ENCODE measurements at places on chromosomes 7 and 10. TPM values are rescaled to one million over a fixed set of nuclear protein-coding genes. Genes with fewer than 3 reads are reported as not detected.

- DNase-seq, result no peak
Measured at GRCh38 chr7:94395141-94396036, 694 bp downstream of the COL1A2 start.

DNA sequence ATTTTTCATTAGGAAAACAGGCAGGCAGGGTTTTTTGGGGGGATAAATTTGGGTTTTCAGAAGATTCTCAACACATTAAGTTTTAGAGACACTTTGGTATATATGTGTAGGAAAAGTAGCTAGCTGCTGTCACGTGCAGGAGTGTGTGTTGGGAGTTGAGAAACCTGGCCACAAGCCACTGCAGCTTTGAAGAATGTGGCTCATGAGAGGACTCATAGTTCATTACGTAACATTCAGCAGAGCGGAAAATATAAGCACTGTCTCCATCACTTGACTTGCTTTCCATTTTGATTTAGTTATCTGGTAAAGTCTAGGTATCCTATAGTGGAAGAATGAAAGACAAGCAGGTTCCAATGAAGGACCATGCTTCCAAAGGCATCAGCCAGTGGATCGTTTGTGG, 31.2 kb downstream of the SMNDC1 start:
- peak; percentile 71 for DNase-seq

Gene DMBT1
- total RNA-seq, result 0.10 TPM

GRCh38 chr10:58220769-58221451, 46.8 kb downstream of the IPMK start:
- no peak for DNase-seq

DNA sequence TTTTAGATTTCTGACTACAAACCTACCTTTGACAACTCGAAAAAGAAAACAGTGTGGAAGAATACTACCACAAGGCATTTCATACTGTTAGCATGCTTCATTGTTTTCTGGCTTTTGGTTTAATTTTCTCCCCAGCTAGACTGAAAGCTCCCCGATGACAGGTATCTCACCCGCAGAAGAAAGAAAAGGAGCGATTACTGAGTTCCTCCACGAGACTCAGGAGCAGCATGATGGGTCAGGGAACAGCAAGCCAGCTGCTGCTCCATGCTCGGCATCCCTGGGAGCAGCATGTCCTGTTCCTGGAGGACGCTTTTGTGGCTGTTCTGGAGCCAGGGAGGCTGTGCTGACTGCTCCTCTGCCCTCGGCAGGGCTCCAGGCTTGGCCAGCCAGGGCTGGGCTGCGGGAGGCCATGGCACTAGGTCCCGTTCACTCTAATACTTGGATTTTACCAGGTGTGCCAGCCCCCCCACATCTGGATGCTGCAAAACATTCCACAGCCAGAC, 133.4 kb downstream of the PRKAG2 start:
- DNase-seq, result no peak

Gene BICC1
- 46.8 TPM for total RNA-seq

- DNase-seq, result peak; percentile 47
Measured at GRCh38 chr7:85820702-85821443, 634.0 kb upstream of the SEMA3D start.

DNA sequence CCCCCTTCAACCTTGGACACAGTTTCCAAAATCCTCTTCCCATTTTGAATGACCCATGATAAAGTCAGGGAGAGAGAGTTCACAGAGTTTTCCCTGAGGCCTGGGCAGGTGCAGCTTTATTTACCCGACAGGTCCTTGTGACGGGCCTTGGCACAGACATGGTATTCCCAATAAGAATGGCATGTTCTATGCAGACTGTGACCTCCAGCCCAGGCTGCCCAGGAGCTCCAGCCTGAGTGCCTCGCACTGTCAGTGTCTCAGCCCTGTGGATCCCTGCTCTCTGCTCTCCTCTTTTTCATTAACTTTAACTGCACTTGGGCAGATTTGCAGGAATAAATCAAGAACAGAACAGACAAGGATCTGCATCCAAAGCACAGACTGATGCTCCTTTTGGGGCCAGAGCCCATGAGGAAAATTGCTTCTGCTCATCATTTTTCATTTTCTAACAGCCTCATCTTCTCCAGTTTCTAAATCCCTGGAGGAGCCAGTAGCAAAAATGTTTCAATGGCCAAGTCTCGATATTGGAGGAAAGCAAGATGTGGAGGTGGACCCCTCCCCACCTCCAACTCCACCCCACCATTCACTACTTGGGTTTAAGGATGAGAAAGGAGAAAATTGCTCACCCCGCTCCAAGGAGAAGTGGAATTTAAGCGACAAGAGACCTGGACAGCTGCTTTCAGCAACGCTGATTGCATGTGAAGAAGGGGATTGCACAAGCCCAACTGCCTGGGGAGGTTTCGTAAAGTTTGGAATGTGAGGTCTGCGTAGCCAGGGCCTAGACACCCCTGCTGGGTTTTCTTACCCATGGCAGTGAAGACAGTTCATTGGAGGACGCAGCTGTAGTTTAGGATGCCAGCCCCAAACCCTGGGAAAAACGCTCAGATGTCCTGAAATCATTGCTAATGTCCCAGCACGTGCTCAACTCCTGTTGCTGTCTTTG, 225.9 kb downstream of the WDR11 start:
- no peak for DNase-seq

Gene KCP
- 2.1 TPM for total RNA-seq

Gene MLXIPL
- total RNA-seq, result 2.0 TPM

GRCh38 chr7:88688222-88688621, 71.3 kb upstream of the ZNF804B start:
- no peak for DNase-seq

DNA sequence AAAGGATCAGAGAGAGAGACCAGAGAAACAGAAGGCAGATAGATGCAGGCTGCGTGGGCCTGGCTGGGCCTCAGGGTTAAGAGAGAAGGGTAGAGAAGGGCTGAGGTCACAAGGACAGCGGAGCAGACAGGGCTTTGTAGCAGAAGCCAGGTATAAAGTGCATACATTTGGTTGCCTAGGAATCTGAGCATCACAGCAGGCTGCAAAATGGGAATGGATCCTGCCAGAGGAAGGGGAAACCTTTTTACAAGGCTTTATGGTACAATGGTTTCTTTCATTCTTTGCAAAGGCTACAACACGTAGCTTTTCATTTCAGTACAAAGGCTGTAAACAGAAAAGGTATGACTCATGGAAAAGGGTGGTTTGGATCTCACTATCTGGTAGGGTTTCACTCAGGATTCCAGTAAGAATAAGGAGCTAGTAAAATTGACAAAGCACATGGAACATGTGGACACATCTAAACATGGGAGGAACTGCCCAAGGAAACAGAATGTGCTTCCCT, 275.1 kb downstream of the DOCK4 start:
- no peak for DNase-seq

Gene TLL2
- total RNA-seq, result 0.36 TPM

DNA sequence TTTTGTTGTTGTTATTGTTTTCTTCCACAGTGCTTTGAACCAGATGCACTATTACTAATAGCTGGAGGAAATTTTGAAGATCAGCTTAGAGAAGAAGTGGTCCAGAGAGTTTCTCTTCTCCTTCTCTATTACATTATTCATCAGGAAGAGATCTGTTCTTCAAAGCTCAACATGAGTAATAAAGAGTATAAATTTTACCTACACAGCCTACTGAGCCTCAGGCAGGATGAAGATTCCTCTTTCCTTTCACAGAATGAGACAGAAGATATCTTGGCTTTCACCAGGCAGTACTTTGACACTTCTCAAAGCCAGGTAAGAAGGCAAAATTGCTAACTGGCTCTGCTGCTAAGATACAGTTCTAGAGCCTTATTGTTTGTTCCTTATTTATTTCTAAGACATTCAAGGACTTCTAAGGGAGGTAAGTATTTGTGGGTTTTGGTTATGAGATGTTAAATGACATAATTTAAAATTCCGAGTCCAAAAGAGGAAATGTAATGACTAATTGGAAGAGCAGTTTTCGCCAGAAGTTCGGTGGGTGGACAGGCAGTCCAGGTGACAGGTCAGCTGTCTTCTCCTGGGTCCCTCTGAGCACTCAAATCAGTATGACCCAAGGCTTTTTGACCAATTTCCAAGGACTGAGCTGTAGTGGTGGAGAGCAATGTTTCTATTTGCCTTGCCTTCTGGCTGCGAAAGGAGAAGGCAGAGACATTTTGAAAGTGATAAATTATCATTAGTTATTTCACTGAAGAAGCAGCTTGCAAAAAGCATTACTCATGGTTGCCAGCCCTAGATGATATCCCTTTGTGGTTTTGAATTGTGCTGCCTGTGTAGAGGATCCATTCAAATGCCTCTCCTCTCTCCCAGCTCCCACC, 10.1 kb downstream of the SLC39A12 start:
- no peak for DNase-seq

- no peak for DNase-seq
Measured at GRCh38 chr10:64265961-64266360, 744.8 kb downstream of the REEP3 start.

Gene PILRB
- 30.7 TPM for total RNA-seq

DNA sequence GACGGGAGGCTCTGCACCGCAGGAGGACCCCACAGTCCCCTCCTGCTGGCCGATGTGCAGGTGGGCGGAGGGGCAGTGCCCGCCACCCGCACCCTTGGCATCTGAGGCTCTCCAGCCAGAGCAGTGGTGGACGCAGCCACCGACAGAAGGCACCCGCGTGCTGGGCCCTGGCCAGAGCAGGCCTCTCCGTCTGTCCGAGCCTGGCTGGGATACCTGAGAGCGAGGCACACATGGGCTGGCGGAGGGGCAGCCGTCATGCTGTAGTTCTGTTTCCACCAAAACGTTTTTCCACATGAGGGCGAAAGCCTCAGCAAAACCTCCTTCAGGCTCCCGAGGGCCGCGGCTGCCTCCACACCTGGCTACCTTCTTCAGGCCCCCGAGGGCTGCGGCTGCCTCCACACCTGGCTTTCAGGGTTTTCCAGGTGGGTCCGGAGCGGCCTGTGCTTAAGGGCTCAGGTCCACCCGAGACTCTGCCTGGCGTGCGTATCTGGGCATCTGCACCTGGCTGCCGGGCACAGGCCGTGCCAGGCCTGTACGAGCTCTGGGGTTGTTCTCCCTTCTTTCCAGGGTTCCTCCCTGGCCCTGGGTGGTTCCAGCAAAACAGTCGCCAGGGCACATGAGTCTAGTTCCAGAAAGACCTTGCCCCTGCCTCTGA, 115.5 kb downstream of the INPP5A start:
- peak; percentile 58 for DNase-seq

DNA sequence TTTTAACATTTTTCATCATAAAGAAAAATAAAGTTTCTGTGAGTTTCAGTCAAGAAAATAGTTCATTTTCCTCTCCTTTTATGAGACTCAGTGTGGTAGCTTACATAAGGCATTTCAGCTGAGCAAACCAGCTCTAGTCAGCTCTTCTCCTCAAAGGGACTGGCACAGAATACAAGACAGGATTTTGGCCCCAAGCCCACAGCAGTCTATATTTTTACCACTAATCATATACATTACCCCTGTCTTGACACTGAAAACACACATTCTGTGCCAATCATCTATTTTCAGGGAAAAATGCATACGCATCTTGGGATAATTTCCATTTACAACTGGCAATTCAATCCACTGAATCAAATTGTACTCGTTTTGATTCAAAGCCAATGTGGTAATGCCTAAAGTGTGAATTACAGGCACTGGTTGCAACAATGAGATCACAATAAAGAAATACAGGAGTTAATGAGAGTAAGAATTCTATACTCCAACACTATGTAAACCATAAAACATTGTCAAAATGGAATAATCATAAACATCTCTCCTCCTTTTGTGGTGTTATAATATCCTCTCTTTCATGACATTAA, 186.4 kb downstream of the CACNA2D1 start:
- no peak for DNase-seq

Gene FGF8
- not detected for total RNA-seq

DNA sequence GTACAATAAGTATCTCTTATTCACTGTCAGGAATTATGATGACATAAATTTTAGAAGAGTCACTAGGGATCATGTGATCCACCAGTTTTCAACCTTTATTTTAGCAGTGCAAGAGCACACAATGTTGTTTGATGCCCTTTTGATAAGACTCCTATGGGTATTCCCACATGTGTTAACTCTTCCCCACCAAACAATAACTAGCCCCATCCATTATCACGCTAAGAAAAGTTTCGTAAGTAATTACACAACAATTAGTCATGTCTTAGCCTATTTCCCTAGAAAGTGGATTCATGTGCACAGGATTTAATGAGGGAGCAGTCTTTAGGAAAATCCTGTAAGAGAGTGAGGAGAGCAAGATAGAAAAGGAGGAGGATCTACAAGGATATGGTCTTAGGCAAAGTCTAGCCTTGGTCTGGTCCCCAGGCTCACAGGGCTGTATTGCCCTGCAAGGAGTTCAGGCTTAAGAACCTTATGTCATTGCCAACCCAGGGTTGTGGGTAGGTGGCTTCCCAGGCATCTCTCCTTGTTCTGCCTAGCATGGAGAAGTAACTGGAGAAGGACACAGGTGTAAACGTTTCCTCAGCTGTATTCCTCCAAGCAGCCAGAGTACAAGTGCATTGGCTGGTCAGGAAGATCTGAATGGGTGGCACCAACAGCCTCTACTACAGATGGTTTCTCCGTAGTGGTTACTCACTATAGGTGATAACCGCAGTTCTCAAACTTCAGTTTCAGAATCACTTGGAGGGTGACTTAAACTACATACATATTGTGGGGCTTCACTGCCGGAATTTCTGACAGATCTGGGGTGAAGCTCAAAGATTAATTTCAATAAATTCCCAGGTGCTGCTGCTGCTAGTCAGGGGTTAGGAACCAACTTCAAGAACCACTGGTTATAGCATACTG, 574.5 kb downstream of the SUGCT start:
- no peak for DNase-seq

DNA sequence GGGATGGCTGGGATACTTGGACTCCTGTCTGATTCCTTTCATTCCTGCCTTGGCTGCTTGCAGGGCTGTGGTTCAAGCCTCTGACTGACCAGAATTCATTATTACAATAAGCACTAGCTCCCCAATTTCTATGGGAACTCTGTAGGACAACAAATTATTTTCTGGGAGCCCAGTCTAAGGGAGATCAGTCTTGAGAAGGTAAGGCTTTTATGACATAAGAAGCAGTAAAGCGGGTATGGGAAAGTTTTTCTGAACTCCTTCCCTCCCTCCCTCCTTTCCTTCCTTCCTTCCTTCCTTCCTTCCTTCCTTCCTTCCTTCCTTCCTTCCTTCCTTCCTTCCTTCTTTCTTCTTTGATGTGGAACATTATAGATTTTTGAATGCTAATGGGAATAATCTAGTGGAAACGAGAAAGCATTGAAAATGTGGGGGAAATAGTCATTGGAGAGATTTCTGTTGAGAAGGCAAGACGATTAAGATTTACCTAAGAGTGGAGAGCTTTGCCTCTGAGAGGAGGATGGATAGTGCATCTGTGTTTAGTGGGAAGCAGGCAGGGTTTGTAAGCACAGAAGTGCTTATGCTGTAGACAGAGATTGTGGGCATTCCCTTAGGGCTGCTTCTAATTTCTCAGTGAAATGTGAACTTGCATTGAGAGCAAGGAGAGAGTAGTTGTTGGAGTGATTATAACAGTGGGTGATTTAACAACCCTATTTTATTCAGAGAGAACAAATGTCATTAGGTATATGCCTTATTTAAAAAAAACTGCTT, 201.5 kb downstream of the DNAJB9 start:
- no peak for DNase-seq

Gene STEAP1
- total RNA-seq, result 41.1 TPM

Gene KCND2
- total RNA-seq, result 4.2 TPM
